ENCODE measurements at places on chromosomes 2 and 18. TPM values are rescaled to one million over a fixed set of nuclear protein-coding genes. Genes with fewer than 3 reads are reported as not detected.

BOLL gene
- total RNA-seq, result not detected

DLGAP1 gene
- total RNA-seq, result not detected

ESPNL gene
- total RNA-seq, result 0.12 TPM

MYO5B gene
- 9.2 TPM for total RNA-seq

TLX2 gene
- total RNA-seq, result 0.31 TPM

NDC80 gene
- 14.3 TPM for total RNA-seq

UNC50 gene
- 45.8 TPM for total RNA-seq

MC5R gene
- total RNA-seq, result not detected

SCTR gene
- total RNA-seq, result not detected

MAB21L4 gene
- total RNA-seq, result 0.22 TPM

C1GALT1C1L gene
- total RNA-seq, result 2.3 TPM

NETO1 gene
- not detected for total RNA-seq

SEPTIN2 gene
- total RNA-seq, result 274 TPM

DES gene
- 0.29 TPM for total RNA-seq

MAP2 gene
- 1.9 TPM for total RNA-seq

PSMA8 gene
- total RNA-seq, result not detected

ARHGEF4 gene
- total RNA-seq, result 9.3 TPM

VAMP5 gene
- 0.25 TPM for total RNA-seq

ZNF513 gene
- total RNA-seq, result 13.6 TPM

CTNNA2 gene
- 0.16 TPM for total RNA-seq

SSB gene
- 175 TPM for total RNA-seq

IL36A gene
- total RNA-seq, result not detected

TWIST2 gene
- total RNA-seq, result 8.2 TPM

ADD2 gene
- 28.6 TPM for total RNA-seq

ZNF804A gene
- not detected for total RNA-seq

RAB27B gene
- total RNA-seq, result 11.1 TPM

SPHKAP gene
- not detected for total RNA-seq

NT5DC4 gene
- total RNA-seq, result not detected

PIEZO2 gene
- total RNA-seq, result 0.70 TPM

All from A549 treated with Hydrocortisone at 1 μM for 4 hours (cell line).